ENCODE measurements at places on chromosomes 16 and 17.

- no peak for DNase-seq
Observed at GRCh38 chr16:27429981-27430441, 28.0 kb downstream of the IL21R start.

- DNase-seq, result peak; percentile 76
Observed at GRCh38 chr17:75033346-75034235, 13.2 kb downstream of the ATP5PD start.

- no peak for DNase-seq
Observed at GRCh38 chr16:11706180-11706742, 36.4 kb downstream of the TXNDC11 start.

DNA sequence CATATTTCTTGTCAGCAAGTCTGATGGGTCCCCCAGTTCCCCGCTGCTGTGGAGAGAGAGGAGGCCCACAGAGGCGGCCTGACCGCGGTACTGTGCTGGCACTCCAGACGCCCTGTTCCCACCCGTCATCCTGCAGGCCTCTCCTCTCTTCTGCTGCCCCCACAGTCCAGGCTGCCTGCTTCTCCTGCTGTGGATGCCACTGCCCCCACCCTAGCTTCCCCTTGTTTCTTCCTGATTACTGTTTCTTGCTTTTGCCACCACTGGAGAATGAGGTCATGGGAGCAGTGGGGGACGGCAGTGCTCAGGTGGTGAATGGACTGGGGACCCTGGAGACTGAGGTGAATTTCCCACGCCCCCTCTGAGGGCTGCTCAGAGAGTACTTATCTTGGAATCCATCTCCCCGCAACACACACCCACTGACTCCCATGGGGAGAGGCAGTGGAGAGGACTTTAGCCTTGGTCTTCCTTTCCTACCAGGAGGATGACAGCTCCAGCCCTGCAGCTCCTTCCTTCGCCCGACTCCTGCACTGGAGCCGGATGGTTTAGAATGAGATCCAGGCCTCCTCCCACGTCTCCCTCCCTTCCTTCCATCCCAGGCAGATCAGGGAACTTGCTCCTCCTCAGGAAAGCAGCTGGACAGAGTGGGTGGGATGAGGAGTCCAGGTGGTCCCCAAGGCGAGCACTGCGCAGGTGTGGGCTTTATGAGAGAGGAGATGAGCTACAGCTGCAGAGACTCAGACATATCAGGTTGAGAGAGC lies 60.4 kb downstream of the PLXDC1 start:
- DNase-seq, result no peak

DNA sequence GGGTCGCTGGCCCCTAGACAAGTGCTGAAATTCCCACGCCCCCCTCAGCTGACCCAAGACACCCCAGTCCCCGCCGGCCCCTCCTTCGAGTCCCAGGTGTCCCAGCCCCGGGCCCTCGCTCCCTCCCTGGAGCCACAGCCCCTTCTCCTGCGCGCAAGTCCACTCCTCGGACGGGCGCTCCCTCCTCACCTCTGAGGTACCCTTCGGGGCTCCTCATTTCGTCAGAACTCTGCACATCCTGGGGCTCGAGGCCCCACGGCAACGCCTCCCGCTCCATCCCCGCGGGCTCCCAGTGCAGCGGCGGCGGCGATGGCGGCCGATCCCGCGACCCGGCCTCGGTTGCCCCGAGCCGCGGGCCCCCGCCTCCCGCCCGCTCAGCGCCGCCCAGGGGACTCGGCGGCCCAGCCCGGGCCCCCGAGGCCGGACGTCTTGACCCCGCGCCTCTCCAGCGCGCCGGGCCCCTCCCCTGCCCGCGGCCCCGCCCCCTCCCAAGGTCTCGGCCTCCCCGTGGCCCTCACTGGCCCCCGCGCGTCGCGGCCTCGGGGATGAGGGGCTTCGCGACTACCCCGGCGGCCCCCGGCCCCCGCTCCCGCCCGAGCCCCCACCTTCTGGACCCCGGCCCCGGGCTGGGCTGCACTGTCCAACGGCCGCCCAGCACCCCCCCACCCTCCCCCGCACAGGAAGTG lies at the start of gene ZNF768:
ZNF768 (minus strand) TSS at position 430 of the 686 bp plus-strand sequence; CDS start at position 277, 153 bp downstream.
- DNase-seq, result no peak

DNA sequence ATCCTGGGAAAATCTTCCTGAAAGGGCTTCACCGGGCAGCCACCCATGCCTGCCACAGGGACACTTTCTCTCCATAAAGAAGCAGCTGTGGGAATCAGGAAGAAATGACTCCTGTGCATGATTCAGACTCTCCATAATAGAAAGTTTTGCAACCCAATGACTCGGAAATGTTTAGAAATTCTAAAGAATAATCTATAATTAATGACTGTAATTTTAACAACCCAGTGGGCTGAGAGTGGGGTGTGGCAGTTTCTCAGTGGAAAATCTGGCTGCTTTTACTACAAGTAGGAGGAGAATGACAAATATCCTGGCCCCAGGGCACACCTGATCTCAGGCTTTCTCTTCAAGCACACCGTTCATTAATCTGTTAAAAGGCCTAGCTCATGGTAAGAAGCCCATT lies 25.7 kb downstream of the IRF8 start:
- DNase-seq, result no peak

DNA sequence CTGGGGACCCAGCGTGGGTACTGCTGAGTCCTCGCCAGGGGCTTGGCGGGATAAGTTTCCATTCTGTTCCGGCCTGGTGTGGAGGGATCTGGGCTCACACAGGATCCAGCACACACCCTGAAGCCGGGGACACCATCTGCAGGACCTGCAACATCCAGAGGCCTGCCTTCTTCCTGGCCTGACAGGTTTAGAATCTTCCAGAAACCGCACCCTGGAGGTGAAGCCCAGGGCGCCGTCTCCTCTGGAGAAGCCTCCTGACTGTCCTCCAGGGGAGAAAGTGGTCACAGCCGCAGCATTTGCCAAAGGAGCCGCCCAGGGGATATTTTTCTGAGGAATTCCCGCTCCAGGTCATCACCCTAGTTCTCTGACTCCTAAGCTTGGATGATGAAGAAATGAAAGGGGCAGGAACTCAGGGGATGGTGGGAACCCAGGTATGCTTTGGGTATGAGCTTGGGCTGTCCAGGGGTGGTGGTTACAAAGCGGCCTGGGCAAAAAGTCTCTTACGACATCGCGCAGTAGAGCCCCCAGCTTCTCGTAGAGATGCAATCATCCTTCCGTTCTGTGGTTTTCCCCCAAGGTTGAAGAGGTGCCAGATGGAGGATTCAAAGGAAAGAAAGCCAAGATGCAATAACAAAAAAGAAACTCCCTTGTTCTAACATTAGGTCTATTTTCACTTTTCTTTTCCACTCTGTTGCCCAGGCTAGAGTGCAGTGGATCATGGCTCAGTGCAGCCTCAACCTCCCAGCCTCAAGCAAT lies 9.1 kb upstream of the CRISPLD2 start:
- no peak for DNase-seq

GRCh38 chr16:70740914-70741782 lies 55.3 kb upstream of the MTSS2 start:
- no peak for DNase-seq

Data from NCI-H1417 treated with DMSO at 0.1 percent for 48 hours (cell line).